ENCODE measurements at places on chromosomes 3 and 15.
A peak's percentile ranks its signal among the peaks of the same experiment; 100 is the strongest.

DNA sequence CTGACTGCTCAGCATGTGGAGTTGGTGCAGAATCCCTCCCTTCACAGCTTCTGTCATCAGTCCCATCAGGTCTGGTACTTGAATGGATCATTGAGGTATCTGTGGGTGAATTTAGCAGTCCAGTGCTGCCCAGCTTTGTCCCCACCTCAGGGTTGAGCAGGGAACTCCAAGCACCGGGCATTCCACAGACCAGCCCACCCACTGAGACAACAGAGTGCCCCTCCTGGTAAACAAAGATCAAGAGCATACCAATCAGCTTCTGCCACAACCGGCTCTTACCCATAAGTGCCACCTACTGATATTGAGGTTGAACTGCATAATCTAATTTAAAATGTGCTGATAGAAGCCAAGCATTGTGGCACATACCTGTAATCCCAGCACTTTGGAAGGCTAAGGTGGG, 57.1 kb upstream of the FXR1 start:
- DNase-seq = no peak

DNA sequence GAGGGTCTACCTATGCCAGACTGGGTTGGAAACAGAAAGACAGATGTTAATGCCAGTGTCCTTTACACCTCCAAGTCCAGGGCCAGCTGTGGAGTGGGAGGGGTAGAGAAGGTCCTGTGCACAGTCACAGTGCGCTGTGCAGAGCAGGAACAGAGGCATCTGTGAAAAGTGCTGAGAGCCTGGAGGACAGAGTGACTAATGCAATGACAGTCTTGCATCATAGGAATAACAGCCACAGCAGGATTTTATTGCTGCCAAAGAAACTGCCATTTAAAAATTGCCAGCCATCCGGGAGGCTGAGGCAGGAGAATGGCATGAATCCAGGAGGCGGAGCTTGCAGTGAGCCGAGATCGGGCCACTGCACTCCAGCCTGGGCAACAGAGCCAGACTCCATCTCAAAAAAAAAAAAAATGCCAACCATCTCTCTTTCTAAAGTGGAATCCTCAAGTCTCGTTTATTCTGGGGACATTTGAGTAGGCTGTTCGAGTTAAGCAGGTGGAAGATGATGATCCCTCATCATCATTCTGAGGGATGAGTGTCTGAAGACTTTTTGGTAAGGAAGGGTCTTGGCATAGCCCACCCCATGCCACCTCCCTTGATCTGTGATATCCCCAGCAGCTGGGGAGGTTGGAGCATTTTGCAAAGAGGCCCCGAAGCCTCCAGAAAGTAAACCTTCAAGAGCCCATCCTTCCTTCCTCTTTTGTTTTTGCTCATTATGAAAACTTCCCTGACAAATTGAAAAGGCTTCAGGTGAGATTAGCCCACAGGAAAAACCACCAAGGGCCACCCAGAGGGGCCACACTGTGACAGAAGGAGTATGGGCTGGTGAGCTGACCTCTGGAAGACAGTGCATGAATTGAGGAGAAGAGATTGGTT, 7.7 kb downstream of the CCR2 start:
- DNase-seq = no peak

- no peak for DNase-seq
Observed at GRCh38 chr3:179603321-179603720, 1.1 kb downstream of the MRPL47 start.

DNA sequence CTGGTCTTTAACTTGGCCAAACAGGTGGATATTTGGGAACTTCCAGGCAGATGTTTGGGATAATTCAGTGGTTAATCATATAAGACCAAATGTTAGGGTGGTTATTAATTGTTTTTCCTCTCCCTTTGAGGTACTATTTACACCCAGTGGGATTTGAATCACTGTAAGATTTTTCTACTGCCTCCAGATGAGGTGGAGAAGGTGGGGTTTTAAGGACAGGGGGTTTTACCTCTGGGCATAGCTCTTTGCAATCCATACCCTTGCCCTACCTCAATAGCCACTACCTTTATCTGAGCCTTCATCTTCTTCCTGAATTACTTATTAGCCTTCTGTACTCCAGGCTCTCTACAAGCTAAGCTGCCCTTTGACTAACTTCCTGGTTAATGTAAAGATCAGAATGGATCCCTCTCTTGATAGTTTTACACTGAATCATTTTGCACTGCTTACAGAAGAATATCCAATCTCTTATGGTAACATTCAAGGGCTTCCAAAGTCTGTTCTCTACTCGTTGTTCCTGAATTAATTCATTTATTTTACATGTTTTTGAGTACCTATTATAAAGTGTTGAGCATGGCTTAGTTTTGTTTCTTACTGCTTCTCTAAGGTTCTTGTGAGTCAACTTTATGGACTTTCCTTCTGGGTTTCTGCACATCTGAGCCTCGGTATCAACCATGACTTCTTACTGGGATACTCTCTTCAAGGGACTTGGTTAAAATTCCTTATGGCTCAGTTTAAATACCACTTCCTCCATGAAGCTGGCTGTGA, 331.2 kb upstream of the TBL1XR1 start:
- DNase-seq = no peak

- no peak for DNase-seq
Observed at GRCh38 chr3:49279376-49279775, 2.3 kb upstream of the C3orf62 start.

- DNase-seq = no peak
Observed at GRCh38 chr15:86677278-86677677, 597.6 kb downstream of the AGBL1 start.

- DNase-seq = no peak
Observed at GRCh38 chr3:13121553-13122001, 48.3 kb upstream of the IQSEC1 start.

DNA sequence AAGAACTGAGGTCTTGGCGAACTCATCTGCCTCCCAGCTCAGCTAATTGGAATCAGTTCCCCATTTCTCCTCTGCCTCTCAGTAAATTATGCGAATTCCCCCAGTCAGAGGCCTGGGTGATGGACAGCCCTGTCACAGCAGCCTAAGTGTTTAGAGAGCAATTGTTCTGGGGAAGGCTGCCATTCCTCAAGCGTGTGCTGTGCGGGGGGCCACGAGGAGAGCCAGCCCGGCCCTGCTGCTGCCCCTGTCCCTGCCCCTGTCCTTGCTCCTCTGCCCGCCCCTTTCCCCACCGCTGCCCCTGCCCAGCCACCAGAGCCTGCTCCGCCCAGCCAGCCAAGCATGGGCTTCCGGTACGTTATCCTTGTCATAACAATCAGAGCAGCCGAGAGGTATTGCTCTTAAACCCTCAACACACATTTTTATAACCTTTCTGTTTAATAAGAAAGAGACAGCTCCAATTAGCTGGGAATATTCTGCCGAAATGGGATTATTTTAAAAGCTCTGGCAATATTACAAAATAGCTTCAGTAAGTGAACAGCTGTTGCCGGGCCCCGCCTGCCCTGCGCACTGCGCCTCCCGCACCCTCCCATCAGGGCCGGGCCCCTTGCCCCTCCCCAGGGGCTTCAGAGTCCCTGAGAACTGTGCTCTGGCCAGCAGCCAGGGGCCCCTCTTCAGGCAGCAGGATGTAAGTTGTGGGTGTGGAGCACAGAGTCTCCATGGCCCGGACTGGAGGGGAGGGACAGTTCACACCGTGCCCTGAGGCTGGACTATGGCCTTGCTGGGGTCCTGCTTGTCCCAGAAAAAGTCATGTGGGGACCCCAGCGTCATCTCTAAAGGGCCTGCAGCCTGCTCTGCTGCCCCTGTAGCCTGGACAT, 12.4 kb upstream of the CACNA2D2 start:
- peak; percentile 14 for DNase-seq

DNA sequence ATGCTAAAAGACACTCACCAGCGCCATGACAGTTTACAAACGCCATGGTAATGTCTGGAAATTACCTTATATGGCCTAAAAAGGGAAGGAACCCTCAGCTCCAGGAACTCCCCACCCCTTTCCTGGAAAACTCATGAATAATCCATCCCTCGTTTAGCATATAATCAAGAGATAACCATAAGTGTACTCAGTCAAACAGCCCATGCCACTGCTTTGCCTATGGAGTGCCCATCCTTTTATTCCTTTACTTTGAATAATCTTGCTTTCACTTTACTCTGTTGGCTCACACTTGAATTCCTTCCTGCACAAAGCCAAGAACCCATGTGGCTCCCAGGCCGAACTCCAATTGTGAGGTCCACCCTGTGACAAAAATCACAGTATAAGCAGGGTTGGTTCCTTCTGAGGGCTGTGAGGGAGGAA, 19.1 kb upstream of the FSTL1 start:
- no peak for DNase-seq

GRCh38 chr15:44812029-44812517, 75.7 kb downstream of the TRIM69 start:
- peak; percentile 88 for DNase-seq

DNA sequence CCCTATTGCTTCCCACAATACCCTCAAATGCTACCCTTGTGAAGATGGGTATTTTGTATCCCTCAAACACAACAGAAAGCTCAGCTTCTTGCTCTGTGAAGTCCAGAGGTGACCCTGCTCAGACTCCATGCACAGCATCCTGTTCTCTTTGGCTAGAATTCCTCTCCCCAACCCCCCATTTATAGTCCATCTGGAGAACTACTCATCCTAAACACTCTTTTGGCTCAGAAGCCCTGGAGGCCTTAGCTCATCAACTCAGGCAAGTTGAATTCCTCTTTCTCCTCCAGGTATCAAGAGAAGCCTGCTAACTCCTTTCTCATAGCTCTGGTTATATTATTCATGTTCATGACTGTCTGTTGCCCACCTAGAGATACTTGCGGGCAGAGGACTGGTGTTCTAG, 18.3 kb upstream of the GASK1A start:
- DNase-seq = no peak

GRCh38 chr15:82314769-82315518, 34.3 kb downstream of the GOLGA6L10 start:
- no peak for DNase-seq

DNA sequence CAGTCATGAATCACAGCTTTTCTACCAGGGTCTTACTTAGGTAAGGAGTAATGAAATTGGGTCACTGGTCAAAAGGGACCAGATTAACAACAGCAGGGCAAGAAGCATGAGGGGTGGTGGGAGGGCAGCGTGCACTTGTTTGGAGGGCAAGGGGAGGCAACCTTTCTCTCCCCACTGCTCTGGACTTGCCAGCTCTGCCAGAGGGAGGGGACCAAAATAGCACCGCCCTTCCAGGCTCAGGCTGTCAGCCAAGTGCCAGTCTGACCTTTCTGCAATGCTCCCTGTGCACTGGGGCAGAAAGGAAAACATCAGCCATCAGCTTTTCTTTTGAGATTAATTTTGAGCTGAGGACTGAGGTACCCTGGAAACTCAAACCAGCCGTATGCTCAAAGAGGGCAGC, 4.5 kb upstream of the ULK3 start:
- no peak for DNase-seq

DNA sequence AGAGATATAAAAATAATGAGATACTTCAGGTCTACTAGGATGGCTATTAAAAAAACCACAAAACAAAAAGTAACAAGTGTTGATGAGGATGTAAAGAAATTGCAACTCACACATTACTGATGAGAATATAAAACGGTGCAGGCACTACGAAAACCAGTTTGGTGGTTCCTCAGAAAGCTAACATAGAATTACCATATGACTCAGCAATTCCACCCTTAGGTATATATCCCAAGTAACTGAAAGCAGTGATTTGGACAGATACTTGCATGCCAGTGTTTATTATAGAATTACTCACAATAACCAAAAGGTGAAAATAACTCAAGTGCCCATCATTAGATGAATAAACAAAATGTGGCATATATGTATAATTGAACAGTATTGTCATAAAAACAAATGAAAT, 87.5 kb upstream of the MELTF start:
- no peak for DNase-seq

DNA sequence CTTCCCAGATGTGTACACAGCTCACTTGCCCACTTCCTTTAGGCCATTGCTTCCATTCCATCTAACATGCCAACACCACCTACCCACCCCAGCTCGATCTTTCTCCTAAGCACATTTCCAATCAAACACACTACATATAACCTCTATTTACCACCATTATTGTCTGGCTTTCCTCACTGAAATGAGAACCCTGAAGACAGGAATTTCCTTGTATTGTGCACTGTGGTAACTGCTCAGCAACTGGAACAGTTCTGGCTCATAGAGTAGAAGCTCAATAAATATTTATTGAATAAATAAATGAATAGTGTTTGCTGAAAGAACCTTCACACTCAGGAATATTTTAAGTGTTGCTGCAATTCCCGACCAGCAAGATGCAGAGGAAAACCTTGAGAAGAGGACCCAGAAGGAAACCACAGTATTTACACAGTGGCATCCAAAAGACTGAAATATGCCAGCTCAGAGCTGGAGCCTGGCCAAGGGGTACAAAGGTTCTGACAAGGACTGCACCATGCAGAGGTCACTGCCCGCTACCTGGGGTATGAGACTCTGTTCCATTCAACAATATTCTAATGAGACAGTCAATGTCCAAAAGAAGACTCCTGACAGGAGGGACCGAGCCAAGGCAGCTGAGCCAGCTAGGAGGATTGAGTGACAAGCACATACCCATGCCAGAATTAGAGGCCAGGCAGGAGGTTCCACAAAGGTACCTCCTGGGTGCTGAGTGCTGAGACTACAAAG, 168.8 kb downstream of the NUP210 start:
- DNase-seq = no peak

DNA sequence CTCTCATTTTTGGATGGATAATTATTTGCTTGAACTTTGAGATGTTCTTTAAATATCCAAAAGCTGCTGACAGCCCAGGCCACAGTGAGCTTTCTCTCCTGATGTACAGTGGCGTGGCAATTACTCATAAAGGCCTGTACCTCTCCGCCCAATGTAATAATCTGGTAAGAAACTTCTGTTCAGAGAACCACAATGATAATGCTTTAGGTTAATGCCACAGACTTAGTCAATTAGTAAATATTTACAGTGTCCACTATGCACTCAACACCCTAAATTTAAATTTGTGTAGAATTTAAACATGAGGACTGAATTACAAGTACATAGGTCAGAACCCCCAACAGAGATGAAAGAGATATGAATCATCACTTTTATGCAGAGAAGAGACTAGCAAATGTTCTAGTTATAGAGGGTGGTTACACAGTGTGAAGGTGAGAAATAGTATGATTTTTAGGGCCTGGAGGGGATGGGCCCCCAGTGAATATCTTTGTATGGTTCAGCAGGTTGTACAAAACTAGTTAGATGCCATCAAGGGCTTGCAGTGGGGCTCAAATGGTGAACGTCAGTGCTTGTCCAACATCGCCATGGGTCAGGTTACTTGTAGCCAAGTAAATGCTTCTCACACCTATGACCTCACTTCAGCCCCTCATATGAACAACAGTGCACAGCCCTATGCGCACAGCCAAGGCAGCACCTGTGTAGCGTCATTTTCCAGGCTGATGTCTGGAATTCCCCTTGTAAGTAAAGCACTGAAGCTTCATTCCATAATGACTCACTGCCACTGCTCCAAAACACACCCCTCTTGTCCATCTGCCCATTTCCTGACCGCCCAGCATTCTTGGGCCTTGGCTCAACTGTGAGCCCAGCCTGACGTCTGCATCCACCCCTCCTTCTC, 13.3 kb downstream of the ABHD2 start:
- DNase-seq = peak; percentile 62

DNA sequence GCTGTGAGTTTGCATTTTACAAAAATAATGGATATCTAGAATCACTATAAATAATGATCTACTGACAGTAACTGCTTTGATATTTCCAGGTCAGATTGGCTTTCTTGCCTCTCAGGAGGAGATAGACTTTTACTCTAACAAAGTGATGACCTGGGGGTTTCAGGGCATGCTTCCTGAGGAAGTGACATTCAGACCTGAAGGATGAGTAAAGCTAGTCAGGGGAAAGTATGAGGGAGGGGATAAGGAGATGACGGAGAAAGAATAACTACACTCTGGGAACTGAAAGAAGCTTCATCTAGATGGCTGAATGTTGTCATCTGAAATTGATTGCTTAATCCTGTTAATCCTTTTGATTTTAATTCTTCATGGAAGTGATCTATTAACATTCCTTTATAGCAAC, 32.2 kb downstream of the ARMC8 start:
- no peak for DNase-seq
